Body of pancreas (tissue), 4 donors: ENCODE measurements at places on chromosomes 11 and 22. TPM values are rescaled to one million over a fixed set of nuclear protein-coding genes. Genes with fewer than 3 reads are reported as not detected.

DNA sequence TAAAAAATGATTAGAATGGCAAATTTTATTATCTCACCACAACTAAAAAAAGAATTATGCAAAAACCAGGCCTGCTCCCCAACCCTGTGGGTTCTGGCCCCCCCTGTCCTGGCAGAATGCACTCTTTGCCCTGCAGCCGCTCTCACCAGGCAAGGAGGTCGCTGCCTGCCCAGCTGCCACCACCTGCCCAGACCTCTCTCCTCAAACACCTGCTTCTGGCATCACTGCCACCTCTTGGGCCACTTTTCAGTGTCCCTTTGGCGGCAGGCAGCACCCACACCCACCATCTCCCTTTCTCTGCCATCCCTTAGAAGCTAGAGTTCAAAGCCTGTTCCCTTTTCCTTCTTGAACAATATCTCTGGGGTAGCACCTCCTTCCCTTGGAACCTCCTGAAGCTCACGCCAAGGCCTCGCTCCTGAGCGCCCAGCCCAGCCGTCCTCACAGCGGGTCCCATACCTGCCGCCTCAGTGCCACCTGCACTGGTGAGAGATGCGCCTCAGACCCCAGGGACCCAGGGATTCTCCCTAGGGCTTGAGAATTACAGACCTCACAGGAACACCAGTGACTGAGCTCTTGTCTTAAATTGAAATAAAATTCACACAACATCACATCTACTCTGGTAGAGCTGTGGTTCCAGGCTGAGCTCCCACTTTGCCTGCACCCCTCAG, 44.6 kb downstream of the SGSM3 start:
- no peak for DNase-seq

GRCh38 chr22:25070956-25071355, 118.4 kb downstream of the KIAA1671 start:
- no peak for DNase-seq

DNA sequence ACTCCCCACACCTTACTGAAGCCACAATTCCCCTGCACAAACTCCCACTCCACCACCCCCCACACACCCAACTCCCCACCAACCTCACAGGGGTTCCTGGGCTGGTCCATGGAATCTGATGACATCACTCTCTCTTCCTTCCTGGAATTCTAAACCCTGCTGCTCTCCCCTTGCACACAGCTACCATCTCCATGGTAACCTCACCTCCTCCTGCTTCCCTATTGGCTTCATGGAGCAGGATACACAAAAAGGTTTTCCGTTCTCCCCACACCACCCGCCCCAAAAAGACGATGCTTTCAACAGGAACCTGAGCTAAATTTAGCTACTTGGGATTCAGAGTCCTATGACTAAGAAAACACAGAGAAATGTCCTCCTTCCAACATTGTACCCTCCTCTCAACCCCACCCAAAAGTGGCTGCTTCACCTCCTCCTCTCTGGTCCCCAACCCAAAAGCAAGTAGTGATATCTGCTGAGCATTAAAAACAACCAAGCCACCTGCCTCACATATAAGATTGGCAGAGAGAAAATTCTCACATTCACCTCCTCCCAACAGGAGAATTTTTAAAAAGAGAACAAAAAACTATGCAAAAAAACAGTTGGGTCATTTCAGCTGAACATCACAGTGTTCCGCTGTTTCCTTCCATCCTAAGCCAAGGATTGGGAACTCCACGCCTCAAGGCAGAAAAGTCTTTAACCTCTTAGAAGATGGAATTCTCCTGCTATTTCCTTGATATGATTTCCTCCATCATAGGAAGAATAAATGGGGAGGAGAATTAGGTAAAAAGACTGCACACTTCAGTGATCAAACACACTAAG, 66.9 kb downstream of the RBFOX2 start:
- peak; percentile 28 for DNase-seq

Gene OR8D4
- total RNA-seq: 1.6 TPM

DNA sequence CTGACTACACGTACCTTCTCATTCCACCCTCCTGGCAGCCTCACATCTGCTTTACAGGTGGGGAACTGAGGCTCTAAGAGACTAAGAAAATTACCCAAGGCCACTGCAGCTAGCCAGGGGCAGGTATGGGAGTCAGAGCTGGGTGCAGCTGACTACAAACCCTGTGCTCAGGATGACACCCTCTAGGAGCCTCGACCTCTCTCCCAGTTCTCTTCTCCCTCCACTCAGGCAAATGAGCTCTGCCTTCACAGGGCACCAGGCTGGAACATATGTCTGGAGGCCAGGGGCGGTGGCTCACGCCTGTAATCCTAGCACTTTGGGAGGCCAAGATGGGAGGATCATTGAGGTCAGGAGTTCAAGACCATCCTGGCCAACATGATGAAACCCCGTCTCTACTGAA, 4.0 kb downstream of the SYT12 start:
- no peak for DNase-seq

DNA sequence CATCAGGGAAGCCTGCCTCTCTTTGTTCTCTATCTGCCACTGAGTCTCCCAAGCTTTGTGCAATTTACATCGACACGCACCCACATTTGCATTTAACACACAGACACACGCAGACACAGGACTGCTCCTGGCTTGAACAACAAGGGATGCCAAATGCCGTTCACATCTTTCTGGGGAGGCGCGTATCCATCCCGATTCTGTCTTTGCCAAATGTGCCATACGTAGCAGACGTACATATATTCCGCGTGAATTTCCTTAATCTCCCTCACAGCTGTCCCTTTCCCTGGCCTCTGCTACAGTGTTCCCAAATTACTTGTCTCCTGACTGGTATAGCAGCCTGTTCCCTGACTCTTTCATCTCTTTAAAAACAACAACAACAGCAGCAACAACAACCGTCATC, 409.5 kb downstream of the MIAT start:
- no peak for DNase-seq

DNA sequence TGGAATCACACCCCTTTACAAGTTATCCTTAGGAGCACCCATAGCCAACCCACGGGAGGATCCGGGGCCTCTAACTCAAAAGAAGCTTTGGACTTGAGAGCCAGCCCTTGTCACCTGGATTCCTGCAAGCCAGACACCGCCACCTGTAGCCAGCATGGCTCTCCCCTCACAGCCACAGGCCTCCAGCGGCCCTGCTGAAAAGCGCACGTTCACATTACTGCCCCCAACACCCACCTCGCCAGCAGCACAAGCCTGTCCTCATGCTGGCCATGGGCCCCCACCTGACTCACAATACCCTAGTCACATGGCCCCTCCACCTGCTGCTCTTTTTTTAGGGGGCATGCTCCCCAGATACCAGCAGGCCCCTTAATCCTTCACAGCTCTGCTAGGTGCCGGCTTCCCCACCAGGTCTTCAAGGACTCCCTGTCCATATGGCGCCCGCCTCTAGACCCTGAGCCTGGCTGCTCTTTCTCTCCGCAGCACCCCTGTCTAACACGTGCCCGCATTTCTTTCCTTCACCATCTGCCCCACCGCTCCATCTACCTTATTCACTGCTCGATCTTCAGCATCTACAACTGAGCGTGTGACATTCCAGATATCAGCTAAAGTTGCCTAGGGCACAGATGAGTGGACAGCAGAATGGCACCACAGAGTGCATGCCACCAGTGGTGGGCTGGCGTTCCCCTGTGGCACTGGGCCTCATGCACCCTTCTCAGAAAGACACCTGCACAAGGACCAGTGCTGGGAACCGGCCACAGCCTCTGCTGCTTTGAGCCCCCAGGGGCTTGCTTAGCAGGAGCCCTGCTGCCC, 6.6 kb downstream of the CARS1 start:
- no peak for DNase-seq

GRCh38 chr22:46052801-46053562, 76.0 kb upstream of the WNT7B start:
- peak; percentile 86 for DNase-seq
